MCF 10A (cell line): ENCODE measurements at places on chromosomes 2 and 18.

- DNase-seq, result peak; percentile 40
Measured at GRCh38 chr2:201432038-201432620, 19.1 kb downstream of the TRAK2 start.

- no peak for DNase-seq
Measured at GRCh38 chr2:219169930-219170654, at the start of gene SLC23A3. SLC23A3 (minus strand) TSS chr2:219170029; CDS start chr2:219169984, 45 bp downstream.

- peak; percentile 62 for DNase-seq
Measured at GRCh38 chr2:197011801-197012641, 85.5 kb upstream of the PGAP1 start.

DNA sequence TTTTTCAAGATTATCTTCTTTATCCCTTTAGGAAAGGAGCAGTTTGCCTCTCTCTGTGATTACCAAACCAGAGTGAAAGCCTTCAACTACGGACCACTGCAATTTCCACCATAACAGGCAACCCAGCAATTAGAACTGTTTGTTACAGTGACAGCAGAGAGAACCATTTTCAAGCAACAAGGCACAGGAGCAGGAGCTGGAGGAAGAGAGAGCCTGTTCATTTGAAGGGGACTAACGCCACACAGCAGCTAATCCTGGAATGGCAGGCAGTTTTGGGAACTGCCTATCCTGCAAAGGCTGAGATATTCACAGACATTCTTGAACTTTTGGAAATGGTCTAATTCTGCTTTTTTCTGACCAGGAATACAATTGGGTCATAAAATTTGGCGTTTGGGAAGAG is 1541.9 kb upstream of the PIK3C3 start:
- DNase-seq, result peak; percentile 52

DNA sequence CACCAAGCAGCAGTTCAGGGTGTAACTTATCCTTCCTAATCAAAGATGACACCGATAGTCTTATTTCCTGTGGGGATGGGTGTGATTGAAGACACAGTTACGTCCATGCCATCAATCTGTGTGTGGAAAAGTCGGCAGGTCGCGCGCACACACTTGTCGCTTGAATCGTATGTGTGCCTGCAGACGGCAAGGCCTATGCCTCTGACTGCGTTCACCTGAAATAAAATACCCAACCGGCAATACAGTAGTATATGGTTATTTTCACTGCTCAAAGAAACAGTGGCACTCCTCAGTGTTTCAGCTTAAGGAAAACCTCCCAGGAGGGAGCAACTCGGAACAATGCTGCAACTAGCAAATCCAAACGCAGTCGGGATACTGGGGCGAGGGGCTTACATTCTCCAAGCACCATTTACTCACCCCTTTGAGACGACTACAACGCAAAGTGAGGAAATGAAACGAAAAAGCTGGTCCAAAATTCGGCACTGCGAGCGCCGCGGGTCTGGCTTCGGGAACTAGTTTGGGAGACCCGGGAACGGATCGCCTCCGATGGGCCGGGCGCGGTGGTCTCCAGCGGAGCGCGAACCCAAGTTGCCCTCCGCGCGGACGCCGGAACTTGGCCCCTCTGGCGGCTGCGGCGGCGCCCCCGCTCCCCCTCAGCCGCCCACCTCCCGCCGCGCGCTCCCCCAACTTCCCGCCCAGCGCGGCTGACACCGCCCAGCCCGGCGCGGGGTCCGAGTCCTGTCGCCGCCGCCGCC is 675 bp downstream of the PRKD3 start:
- peak; percentile 49 for DNase-seq

- no peak for DNase-seq
Measured at GRCh38 chr2:113901943-113902342, 12.1 kb downstream of the ACTR3 start.

DNA sequence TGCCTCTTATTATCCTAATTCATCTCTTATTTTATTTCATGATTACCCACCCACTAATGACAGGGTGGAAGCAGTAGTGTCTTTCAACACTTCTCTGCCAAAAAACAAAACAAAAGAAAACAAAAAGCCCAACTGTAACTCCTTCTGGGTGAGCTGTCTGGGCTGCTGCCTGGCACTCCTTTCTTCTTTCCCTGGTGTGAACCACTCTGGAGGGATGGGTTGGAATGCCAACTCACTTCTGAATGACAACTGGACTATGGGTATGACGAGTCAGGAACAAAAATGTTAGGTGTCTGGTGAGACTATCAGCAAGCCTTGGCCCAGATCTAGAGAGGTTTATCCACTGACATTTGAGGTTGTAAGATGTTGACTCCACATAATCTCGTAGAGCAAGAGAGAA is 88.3 kb upstream of the ITGB6 start:
- peak; percentile 64 for DNase-seq

- DNase-seq, result no peak
Measured at GRCh38 chr2:228689053-228689452, 507.6 kb upstream of the SPHKAP start.

GRCh38 chr2:205996161-205996560 is 89.8 kb downstream of the INO80D start:
- no peak for DNase-seq

DNA sequence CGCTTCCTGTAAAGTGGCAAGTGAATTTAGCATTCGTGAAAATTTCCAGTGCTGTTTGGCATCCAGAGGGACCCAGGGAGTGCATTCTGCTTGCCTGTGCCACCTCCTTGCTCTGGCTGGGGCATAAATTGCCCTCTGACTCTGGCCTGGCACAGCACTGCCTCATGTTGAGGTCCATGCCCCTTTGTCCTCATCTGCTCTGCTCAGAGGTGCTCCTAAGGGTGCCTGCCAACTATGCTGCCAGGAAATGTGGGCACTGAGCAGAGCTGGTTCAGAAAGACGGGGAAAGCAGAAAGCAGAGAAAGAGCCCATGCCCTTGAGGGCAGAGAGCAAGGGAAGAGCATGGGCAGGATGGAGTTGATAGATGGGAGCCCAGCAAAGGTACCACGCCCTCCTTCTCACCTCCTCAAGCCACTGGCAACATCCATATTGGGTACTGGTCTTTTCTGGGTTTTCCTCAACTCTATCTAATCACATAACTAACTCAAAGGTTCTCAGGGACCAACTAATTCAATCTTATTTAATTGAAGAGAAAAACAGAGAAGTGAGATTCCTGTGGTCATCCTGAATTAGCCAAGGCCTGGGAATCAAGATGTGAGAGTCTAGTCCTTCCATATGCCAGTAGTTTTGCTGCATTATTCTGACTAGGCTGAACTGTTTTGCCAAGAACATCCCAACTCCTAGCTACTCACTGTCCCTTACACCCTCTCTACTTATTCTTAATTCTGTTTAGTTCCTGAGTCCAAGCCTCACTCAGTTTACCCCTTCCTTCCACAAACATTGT is 441.5 kb upstream of the TNP1 start:
- DNase-seq, result no peak

DNA sequence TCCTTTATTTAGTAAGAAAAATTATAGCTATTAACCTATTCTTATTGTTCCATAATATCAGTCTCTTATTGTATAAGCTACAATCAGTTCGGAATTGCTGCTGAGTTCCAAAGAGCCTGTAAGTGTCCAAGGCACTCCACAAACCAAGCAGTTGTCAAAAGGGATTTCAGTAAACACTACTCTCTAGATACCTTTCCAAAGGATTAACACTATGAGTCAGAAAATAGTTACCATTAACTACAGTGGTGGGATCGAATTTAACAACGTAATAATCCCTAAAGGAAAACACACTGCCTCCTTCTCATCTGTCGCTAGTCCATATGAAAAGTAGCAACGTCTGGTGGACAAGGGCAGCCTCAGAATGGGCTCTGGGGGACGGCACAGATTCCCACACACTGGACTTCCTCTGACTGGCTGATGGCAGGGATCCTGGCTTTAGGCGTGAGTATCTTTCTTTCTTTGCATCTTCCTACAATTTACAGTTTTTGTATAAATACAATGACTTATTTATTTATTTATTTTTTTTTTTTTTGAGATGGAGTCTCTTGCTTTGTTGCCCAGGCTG is 8.8 kb downstream of the TGFBRAP1 start:
- no peak for DNase-seq

- peak; percentile 40 for DNase-seq
Measured at GRCh38 chr2:226977775-226978190, 141.9 kb downstream of the RHBDD1 start.

- no peak for DNase-seq
Measured at GRCh38 chr2:183232161-183232865, 108.1 kb downstream of the NUP35 start.

- DNase-seq, result no peak
Measured at GRCh38 chr18:58097121-58097906, 53.3 kb downstream of the NEDD4L start.

DNA sequence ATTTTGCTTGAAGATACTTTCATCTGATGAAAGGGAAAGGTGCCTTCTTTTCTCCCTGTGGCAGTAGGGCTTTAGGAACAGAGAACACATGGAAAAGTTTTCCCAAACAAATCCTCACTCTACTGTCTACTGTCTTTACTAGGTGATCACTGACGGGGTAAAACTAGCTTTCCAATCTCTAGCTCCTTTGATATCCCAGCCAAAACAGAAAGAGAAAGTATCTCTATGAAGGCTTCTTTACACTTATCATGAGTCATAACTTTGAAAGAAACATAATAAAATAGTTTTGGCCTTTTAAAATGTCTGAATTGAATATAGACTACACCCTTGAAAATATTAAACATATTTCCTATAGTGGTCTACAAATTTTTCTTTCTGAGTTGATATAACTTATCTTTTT is 214.5 kb downstream of the DSEL start:
- DNase-seq, result peak; percentile 25

DNA sequence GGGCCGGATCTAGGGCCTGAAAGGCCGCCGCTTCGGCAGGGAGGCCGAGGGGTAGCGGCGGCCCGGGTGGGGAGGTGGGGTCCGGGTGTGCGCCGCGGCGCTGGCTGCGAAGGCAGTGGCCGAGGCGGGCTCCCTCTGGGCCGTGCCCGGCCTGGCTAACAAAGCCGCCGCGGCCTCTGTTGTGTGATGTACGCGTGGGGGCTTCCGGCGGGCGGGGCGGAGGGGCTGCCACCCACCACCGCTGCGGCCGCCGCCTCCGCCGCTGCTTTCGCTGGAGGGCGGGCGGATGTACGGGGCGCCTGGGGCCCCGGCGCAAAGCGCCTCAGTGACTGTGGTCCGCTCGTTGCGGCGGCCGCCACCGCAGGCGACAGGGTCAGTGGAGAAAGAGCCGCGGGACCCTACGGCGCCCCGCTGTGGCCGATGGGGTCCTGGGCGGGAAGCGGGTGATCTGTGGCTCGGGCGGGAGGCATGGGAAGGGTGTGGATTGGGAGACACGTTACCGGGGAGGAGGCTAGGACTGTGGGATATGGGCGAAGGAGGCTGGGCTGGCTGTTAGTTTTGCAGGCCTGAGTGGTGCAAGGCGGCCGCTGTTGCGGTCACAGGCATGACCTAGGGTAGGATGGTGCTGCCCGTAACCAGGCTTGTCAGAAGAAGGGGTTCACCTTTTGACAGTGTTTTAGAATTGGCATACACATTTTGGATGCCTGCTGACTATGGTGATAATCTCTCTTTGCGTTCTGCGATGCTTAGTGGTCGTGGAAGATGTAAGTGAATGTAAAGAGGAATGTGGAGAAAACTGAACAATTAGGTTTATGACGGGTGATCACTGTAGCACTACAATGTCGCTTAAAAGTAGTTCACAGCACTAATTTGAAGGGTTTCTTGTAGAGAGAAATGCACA is 662 bp downstream of the BZW1 start:
- peak; percentile 69 for DNase-seq

GRCh38 chr18:527146-527545 is 26.6 kb upstream of the COLEC12 start:
- DNase-seq, result no peak

GRCh38 chr2:240583774-240584173 is 2.8 kb upstream of the CAPN10 start:
- no peak for DNase-seq

- no peak for DNase-seq
Measured at GRCh38 chr2:75361486-75361885, 162.2 kb upstream of the TACR1 start.

DNA sequence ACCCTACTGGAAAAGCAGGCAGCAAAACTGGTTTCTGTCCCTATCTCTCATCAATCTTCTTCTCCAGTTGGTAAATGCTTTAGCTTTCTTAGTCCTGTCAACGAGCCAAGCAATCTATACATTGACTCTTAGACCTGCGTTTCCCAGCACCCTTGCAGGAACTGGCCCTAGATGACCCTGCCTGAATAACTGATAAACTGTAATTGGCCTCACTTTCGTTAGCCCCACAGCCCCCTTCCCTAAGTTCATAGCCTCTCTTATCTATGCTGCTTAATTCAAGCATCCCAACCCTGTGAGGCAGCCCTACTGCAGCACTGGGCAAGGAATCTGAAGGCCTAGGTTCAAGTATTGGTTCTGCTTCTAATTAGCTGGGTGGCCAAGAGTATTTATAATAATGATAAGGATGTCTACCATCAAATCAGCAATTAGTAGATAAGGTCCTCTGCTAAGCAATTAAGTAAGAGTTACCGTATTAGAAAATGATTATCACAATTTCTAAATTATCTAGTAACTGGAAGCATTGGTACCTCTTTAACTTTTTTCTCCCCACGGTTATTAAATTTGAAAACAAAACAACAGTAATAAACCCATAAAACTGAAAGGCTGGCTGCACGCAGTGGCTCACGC is 86.4 kb upstream of the RMDN2 start:
- DNase-seq, result no peak

DNA sequence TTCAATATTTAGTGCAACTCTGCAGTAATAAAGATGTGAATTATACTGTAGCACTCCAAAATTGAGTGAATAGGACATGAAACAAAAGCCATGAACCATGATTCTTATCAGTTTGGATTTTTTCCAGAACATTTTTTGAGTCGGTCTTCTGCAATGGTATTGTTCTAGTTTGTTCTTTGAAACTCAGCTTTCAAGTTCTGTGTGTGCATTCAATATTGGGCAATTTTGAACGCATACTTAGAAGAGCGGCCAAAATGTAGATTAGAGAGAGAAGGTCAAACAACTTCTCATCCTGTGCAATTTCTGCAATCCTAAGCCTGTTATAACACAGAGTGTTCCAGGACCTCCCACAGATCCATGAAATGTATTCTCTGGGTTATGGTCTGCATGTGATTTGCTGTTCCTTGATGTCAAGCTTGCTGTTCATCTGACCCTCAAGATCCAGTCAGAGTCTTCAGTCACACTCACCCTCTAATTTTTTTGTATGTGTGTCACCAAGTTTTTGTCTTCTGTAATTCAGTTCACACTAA is 48.3 kb downstream of the TSPYL6 start:
- no peak for DNase-seq

DNA sequence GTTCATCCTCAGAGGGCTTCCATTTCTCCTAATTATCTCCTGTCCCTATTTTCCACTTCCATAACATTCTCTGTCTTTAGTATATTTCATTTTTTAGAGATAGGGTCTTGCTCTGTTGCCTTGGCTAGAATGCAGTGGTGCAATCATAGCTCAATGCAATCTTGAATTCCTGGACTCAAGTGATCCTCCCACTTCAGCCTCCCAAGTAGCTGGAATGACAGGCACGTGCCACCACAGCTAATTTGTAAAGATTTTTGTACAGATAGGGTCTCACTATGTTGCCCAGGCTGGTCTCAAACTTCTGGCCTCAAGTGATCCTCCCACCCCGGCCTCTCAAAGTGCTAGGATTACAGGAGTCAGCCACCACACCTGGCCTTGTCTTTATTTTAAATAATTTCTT is 589.0 kb downstream of the ZEB2 start:
- DNase-seq, result no peak

- DNase-seq, result peak; percentile 48
Measured at GRCh38 chr2:15799432-15799827, 140.9 kb upstream of the MYCN start.
